ENCODE measurements at places on chromosomes 3 and 15. TPM values are rescaled to one million over a fixed set of nuclear protein-coding genes. Genes with fewer than 3 reads are reported as not detected.
A peak's percentile ranks its signal among the peaks of the same experiment; 100 is the strongest.

DNAJA4 gene
- total RNA-seq, result 2.2 TPM

HRG gene
- total RNA-seq, result not detected

KIF7 gene
- 22.9 TPM for total RNA-seq

ANKRD34C gene
- not detected for total RNA-seq

CLRN1 gene
- total RNA-seq, result not detected

MCTP2 gene
- 11.6 TPM for total RNA-seq

GRCh38 chr15:78012643-78013077, 64.9 kb downstream of the TBC1D2B start:
- no peak for DNase-seq

GRCh38 chr3:113771993-113772392, 25.2 kb downstream of the ATP6V1A start:
- no peak for DNase-seq

GRCh38 chr3:24475925-24476324, 18.7 kb downstream of the THRB start:
- peak; percentile 47 for DNase-seq

DNA sequence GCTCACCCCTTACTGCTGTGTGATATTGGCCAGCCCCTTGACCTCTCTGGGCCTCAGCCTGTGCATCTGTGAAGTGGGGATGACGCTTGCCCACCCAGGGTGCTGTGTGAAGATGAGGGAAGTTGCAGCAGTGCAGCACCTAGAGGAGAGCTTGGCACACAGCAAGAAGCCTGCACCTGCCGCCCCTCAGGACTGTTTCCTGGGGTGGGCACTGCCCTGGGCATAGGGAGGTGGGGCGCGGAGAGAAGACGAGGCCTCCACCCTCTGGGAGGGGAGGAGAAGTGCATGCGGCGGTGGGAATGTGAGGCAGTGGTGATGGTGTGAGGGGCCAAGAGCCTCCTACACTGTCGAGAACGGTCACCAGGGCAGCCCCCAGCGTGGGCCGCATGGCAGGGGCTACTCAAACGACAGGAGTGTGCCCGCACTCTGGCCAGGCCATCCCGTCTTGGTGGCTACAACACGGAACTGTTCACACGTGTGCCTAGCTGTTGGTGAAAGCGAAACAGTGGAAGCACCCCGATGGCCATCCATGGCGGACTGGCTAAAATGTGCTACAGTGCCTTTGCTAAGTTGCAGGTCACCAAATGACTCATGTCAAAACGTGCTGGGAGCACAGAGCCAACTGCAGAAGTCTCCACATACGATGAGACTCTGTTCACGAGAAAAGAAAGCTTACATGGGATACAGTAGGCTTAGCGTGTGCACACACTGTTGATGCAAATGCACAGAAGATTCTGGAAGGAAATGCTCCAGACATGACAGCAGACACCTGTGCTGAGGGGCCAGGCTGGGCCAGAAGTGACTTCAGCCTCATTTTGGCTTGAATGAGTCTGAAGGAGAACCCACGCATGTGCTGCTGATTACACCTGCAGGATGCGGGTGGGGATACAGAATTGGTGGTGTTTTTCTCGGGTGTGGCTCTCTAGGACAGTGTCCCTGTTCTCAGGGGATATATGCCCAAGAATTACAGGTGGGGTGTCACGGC, 40.4 kb upstream of the IQSEC1 start:
- DNase-seq, result peak; percentile 44

DNA sequence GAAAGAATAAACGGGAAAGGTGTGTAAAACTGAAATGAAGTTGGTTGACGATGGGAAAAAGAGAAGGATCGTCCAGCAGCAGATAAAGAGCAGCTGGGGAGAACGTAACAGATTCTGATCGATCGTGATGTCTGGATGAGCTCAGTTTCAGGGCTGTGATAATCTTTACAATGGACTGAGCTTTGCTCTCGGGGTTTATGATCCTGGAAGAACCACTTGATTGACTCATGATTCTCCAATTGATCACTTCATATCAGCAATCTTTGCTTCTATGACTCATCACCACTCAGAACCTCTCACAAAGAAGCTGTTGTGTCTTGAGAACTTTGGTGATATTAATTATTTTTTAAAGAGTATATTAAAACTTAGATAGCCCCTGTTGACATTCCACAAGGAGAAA, 690.7 kb downstream of the TUSC7 start:
- DNase-seq, result no peak

DNA sequence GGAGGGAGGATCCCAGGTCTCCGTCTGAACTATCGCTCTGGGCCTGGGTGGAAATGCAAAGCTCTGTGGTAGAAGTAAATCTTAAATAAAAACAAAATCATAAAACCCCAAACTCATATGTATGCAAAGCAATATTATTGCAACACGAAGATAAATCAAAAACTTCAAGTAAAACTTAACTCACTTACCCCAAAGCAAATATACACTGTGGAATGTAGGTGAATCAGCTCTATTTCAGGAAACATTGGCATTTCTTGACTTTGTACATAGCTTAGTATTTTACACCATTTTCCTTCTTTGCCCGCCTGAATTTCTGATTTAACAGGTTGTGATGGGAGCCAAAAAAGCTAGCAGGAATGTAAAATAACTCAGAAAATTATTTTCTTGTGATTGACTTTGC, 126.2 kb downstream of the TPRG1 start:
- DNase-seq, result no peak

DNA sequence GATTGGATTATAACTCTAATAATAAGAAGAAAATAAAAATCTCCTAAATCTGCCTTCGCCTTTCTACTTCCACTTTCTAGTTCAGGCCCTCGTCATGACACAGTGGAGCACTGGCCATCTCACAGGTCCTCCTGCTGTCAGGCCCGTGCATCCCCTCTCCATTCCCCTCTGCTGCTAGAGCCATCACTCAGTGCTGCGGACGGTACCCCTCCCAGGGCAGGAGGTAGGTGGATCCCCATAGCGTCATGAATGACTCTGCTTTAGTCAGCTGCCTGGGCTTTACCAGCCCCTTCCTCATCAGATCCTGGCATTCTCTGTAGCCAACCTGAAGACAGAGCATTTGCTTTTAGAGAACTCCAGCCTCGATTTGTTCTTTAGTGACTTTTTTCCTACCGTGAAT, 12.0 kb upstream of the PPP1R2 start:
- peak; percentile 65 for DNase-seq

GRCh38 chr15:35319354-35319753, 226.6 kb downstream of the DPH6 start:
- DNase-seq, result no peak
